ENCODE measurements at places on chromosomes 3 and 15. TPM values are rescaled to one million over a fixed set of nuclear protein-coding genes. Genes with fewer than 3 reads are reported as not detected.

CEP152 gene
- 7.4 TPM for total RNA-seq

ALDH1A2 gene
- total RNA-seq, result 5.6 TPM

MAP6D1 gene
- total RNA-seq, result 0.75 TPM

ALS2CL gene
- total RNA-seq, result 8.5 TPM

ZBTB47 gene
- total RNA-seq, result 16.2 TPM

GABRR3 gene
- not detected for total RNA-seq

FSTL1 gene
- 542 TPM for total RNA-seq

SLC28A1 gene
- total RNA-seq, result not detected

LRRC31 gene
- total RNA-seq, result not detected

GLDN gene
- total RNA-seq, result 0.09 TPM

BDH1 gene
- total RNA-seq, result 0.94 TPM

ACSBG1 gene
- not detected for total RNA-seq

TGM4 gene
- total RNA-seq, result 0.09 TPM

RARB gene
- 51.6 TPM for total RNA-seq

PLIN1 gene
- total RNA-seq, result 0.09 TPM

KBTBD8 gene
- 3.5 TPM for total RNA-seq
